ENCODE measurements at places on chromosomes 4 and X.

GRCh38 chr4:163672751-163673150 is 178.3 kb downstream of the TMA16 start:
- no peak for DNase-seq

DNA sequence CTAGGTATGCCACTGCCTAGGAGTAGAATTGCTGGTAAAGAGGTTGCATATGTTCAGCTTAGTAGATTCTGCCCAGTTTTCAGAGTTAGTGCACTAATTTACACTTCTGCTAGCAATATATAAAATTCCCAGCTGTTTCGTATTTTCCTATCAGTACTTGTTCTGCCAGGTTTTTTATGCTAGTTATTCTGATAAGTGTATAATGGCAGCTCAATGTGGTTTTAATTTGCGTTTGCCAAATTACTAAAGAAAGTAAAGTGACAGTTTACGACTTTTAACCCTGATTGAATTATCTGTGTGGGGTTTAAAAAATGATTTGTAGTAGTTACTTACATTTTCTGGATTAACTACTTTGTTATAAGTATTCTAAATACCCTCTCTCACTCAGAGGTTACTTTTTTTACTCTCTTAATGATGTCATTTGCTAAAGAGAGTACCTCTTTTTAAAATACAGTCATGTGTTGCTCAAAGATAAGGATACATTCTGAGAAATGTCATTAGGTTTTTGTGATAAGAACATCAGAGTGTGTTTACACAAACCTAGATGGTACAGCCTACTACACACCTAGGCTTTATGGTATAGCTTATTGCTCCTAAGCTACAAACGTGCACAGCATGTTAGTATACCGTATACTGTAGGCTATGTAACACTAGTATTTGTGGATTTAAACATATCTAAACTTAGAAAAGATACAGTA is 363.2 kb downstream of the IL15 start:
- no peak for DNase-seq

GRCh38 chr4:38568768-38569167 is 95.2 kb upstream of the KLF3 start:
- no peak for DNase-seq

DNA sequence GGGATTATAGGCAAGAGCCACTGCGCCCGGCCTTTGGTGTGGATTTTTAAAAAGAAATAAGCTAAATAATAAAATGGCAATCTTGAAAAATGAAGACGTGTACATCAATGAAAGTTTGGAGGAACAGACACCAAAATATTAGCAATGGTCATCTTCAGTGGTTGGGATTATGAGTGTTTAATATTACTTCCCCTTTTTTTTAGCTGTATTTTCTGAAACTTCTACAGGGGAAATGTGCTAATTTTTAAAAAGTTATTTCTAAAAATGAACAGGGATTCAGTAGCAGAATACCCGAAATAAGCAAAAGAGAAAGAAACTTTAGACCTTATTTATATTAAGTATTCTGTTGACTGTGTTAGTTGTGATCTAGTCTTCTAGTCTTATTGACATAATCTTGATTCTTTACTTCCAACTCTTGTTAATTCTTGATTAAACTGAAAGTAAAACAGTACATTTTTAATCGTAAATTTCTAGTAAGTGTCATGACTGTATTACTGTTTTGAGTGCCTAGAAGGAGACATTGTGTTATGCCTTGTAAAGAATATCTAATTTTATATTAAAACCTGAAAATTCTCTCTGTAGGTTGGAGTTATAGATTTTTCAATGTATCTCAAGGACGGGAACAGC is 51.3 kb downstream of the RUFY3 start:
- no peak for DNase-seq

- no peak for DNase-seq
These were observed 76.4 kb downstream of the CLCN4 start for GRCh38 chrX:10233173-10233572.

GRCh38 chrX:27660878-27661277 is 70.7 kb downstream of the DCAF8L2 start:
- no peak for DNase-seq

- no peak for DNase-seq
These were observed 79.6 kb upstream of the NPNT start for GRCh38 chr4:105815701-105816100.

- no peak for DNase-seq
These were observed 29.3 kb upstream of the MYOZ2 start for GRCh38 chr4:119106036-119107000.

- DNase-seq = no peak
These were observed 94.1 kb upstream of the ACSL4 start for GRCh38 chrX:109826954-109827708.

GRCh38 chr4:113623274-113623894 is 138.2 kb downstream of the CAMK2D start:
- DNase-seq = no peak

Data from activated naive CD4-positive, alpha-beta T cell treated with Interleukin-2 at 50 U/mL for 16 hours (primary cell).